ENCODE measurements at places on chromosomes 7 and 10.

- DNase-seq: no peak
Measured at GRCh38 chr7:131959106-131959812, 402.8 kb upstream of the PODXL start.

GRCh38 chr7:96299496-96299895 lies 22.4 kb downstream of the SLC25A13 start:
- DNase-seq: no peak

DNA sequence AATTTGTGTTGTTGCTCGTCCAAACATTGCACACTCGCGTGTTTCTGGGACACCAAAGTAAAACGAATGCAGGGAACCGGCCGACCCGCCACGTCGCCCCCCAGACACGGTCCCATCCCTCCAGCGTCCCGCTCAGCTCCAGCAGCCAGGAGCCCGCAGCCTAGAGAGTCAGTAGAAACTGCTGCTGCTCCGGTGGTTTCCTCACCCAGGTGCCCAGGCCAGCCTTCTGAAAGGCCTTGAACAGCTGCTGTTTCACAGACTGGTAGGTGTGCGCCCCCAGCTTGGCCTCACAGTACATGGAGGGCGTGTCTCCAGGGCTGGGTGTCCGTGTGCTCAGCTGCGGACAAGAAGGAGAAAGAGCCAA lies 126.8 kb downstream of the WDR37 start:
- DNase-seq: no peak

DNA sequence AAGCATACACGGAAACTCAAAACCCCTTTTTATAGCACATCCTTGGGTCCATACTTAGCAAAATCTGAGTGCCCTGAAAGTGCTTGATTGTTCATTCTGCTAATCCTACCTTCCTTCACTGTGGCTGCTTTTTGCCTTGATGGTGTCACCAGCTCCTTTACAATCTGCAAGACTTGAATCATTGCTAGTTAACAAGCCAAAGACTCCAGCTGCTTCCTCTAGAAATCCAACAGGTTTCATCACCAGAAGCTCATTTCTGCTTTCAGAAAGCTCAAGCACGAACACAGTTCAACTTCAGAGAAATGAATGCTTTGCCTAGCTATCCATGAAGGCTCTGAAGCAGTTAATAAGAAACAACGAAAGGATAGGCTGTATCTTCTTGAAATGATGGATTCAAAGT lies 38.0 kb downstream of the USP6NL start:
- DNase-seq: no peak

DNA sequence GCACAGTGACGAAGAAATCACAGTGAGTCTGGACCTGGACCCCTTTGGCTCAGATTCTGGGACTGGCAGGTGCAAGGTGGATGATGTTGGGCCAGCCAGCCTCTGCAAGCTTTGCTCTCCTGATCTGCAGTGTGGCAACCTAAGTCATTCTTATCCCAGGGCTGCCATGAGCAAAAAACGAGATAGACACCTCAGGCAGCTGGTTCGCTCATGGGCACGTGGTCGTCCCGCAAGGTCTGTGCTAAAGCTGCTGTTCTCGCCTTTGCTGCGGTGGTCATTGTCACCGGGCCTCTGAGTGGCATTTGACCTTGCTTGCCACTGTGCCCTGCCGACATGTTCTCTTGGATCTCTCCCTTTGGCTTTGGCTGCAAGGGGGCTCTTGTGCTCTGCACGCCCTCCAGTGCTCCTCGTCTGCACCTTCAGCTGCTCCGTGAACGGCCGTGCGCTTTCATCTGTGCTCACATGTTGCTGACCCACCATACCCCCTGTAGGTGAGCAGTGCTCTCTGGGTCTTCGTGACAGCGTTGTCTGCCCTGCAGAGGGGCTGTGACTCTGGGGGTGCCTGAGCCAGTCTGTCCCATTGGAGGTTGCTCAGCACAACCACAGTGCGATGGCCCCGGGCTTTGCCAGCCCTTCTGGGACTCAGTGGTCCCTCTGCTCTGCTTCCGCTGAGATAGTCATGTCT lies 317.0 kb downstream of the GLRX3 start:
- no peak for DNase-seq

DNA sequence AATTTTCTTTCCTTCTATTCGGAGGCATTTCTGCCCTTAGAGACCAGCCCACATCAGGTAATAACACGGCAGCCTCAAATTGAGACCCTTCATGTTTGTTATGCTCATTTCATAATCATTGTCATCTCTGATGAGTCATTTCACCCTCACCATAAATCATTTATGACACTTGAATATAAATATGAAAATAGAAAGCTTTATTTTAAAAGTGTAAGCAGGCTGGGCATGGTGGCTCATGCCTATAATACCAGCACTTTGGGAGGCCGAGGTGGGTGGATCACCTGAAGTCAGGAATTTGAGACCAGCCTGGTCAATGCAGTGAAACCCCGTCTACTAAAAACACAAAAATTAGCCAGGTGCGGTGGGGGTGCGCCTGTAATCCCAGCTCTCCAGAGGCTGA lies 57.4 kb upstream of the EGFR start:
- DNase-seq: no peak

DNA sequence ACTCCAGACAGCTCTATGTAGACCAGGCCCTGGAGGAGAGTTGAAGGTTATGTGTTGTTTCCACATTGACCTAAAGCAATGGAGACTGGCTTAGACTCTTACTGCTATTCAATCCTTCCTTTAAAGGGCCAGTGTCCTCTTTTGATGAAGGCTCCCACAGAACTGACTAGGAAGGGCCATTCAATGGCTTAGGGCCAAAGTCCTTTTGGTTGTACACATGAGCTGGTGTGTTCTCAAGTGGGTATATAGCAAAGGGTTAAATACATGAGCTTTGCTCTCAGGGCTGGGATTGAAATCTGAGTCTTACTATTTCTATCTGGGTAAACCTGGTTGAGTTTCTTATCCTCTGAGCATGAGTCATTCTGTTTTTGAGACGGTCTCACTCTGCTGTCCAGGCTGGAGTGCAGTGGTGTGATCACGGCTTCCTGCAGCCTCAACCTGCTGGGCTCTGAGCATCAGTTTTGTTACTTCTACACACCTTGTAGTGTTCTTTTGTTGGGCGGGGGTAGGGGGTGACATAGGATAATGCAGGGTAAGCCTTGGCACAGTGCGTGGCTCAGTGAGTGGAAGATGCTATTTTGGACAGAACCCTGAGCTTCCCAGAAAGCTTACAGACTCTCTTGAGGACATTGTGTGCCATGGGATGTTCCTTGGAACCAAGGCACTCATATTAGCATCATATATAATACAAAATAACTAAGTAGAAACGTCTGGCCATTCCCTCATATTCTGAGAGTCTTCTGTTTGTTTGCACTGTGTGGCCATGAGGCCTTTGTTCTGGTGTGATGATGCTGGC lies 90.1 kb downstream of the ABCC2 start:
- DNase-seq: no peak

DNA sequence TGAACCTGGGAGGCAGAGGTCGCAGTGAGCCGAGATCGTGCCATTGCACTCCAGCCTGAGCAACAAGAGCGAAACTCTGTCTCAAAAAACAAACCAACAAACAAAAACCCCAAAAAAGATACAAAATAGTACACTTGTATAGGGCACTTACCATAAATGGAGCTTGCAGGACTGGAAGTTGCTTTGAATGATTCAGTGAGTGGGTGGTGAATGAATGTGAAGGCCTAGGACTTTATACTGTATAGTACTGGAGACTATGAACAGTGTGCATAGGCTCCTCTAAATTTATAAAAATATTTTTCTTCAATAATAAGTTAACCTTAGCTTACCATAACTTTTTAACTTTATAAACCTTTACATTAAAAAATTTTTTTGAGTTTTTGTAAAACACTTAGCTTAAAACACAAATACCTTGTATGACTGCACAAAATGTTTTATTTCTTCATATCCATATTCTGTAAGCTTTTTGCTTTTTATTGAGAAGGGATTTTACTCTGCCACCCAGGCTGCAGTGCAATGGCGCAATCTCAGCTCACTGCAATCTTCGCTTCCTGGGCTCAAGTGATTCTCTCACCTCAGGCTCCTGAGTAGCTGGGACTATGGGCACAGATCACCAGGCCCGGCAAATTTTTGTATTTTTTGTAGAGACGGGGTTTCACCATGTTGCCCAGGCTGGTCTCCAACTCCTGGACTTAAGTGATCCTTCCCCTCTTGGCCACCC lies 6.9 kb upstream of the H2AZ2 start:
- no peak for DNase-seq
